ENCODE measurements at places on chromosomes 11 and 22. TPM values are rescaled to one million over a fixed set of nuclear protein-coding genes. Genes with fewer than 3 reads are reported as not detected.

Gene VSIG2
- polyA plus RNA-seq, result 7.2 TPM

Gene OR52E8
- polyA plus RNA-seq, result not detected

Gene MMP13
- 0.13 TPM for polyA plus RNA-seq

Gene SERHL2
- polyA plus RNA-seq, result 6.2 TPM

Gene CARD10
- polyA plus RNA-seq, result 13.4 TPM

Gene TMEM9B
- 82.6 TPM for polyA plus RNA-seq
